ENCODE measurements at places on chromosomes 3 and 15.

GRCh38 chr3:102521246-102521645, 86.4 kb downstream of the ZPLD1 start:
- DNase-seq: no peak

DNA sequence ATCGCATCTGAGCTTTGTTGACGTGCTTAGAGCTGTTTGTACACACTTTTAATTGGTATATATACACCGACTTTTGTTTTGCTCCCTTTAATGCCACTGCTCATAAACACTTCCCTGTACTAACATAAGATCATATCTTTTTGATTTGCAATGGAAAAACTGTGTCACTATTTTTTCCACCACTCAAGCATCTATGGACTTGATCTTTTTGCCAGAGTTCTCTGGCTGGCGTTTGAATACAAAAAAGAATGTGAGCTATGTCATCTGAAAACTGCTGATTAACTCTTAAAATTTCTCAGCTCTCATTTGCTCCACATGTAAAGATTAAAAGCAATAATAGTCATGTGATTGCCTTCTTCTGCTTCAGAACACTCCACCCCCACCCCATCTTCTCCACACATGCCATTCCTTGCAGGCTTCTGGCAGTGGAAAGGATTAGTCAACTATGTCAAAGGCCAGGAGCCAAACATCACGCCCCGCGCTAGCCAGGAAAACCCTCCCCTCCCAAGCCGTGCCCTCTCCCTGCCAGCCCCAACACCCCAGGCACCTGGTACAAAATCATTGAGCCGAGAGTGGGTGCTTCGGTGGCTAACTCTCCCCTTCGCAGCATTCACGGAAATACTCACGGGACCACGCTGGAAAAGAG, 123.4 kb upstream of the MEF2A start:
- DNase-seq: peak; percentile 72

DNA sequence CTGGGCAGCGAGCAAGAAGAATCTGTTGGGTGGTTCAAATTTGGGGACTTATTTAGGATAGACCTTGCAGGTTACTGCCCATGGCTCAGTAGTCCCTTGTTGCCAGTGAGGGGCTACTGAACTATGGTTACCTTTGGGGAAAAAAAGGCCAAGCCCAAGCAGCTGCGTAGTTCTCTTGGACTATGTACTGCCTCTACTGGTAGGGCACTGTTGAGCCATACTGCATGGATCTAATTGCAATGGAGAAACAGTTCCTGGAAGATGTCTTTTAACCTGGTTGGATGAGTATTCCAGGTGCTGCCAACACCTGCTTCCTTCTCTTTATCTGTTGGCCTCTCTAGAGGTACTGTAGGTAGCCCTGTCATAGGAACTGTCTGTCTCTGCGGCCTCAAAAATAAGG, 671.9 kb upstream of the CBLB start:
- DNase-seq: no peak

DNA sequence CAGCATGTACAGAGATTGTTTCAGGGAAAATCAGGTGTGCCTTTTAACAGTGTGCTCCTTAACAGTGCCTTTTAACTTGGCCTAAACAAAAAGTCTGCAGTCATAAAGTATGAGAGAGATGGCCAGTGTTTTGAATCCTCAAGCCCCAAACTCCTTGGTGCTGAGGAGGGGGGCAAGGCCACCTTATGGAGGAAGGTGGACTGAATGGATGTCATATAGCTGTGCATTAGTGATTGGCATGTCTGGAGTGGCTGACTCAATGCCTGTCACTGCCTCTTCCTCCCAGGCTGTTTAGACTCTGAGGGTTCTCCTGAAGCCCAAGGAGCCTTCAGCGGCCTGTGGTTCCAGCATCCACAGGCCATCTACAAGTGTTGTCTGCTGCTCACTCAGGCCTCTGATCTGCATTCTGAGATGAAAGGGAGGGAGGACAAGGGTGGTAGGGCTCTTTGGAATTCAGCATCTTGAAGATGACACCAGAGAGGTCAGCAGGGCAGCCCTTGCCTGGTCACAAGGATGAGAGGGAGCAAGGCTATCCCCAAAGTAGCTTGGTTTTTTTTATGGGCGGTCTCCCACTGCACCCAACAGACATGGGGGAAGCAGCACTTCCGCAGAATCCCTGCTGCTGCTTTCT, 1.5 kb downstream of the FOXL2NB start:
- DNase-seq: no peak

DNA sequence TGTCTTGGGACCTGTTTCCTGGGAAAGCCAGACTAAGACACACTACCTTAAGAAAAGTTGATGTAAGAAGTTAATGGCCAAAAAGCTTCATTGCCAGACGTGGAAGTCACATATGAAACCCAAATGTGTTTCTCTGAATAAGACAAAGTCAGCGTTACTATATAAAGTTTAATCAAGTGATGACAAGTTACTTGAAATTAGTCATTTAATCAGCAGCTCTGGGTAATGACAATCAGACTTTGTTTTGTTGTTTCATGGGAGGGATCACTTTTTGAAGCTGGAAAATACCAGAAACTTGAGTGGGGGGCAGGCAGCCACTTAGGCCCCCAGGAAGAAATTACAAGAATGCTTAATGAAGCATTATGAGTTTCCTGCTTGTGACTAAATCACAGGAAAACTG, 218.6 kb downstream of the PTPRG start:
- no peak for DNase-seq

- no peak for DNase-seq
Observed at GRCh38 chr3:46695962-46696894, 2.7 kb upstream of the ALS2CL start.

- no peak for DNase-seq
Observed at GRCh38 chr3:144128108-144128892, 156.7 kb downstream of the DIPK2A start.

- DNase-seq: no peak
Observed at GRCh38 chr3:58157700-58158099, 53.1 kb downstream of the DNASE1L3 start.

DNA sequence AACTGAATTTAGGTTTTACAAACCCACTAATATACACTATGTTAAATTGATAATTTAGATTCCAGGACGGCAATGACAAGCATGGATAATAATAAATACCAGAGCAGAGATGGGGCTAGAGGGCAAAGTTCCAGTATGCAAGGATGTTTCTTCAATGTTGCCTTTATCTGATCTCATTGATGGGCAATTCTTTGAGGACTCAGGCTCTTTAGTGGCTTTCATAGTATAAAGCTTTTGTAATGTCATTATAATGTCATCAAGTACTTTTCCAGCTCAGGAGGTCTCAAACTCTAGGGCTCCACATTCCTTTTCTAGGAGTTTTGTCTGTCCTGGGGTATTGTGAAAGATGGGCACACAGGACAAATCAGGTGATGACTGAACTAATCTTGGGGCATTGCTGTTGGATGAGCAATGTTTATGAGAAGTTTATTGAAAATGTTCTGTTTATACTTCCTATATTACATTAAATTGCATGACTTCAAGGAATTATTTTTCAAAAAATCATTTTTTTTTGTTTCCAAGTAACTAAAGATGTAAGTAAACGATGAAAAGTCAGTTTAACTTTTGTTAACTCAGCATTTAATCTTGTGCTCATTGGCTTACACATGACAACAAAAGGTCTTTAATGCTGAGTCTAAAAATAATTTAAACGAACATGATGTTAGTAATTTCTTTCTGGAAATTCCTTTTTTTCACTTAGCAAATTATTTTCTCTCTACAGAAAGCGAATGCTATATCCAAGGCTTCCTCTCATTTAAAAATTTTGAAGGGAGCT, 116.4 kb downstream of the OXSM start:
- no peak for DNase-seq

DNA sequence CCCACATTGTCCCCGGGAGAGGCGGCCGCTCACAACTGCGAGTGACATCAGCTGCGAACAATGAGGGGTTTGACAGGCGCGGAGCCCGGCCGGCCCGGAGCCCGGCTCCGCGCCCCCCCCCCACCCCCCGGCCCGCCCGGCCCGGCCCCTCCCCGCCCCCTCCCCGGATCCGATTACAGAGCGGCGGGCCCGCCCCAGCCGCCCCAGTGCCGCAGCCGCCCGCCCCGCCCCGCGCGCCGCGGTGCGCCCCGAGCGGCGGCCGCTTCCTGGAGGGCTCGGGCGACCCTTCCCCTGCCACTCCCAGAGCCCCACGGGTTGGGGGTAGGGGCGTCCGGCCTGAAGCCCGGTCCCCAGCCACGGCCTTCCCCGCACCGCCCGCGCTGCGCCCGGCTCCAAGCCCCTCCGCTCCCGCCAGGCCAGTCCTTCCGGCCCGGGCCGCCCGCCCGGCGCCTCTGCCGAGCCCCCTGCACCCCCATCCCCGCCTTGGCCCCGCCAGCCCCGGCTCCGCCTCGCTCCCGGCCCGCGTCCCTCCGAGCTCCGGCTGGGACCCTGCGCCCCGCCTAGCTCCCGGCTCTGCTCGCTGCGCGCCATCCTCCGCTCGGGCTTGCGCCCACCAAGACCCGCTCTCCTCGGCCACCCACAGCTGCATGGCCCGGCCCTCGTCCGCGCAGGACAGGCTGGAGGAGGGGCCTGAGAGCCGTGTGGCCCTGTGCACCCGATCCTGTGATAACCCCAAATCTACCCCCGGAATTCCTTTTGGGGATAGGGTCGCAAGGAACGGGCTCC, at the start of gene PCBP4:
TSS of gene PCBP4 (minus strand) at position 71 of the 786 bp plus-strand sequence. CDS start 6,214 bp downstream, outside the sequence.
- DNase-seq: no peak

- no peak for DNase-seq
Observed at GRCh38 chr3:56711344-56711743, 28.3 kb upstream of the TASOR start.

GRCh38 chr3:120903221-120903620, 4.8 kb upstream of the STXBP5L start:
- DNase-seq: no peak

DNA sequence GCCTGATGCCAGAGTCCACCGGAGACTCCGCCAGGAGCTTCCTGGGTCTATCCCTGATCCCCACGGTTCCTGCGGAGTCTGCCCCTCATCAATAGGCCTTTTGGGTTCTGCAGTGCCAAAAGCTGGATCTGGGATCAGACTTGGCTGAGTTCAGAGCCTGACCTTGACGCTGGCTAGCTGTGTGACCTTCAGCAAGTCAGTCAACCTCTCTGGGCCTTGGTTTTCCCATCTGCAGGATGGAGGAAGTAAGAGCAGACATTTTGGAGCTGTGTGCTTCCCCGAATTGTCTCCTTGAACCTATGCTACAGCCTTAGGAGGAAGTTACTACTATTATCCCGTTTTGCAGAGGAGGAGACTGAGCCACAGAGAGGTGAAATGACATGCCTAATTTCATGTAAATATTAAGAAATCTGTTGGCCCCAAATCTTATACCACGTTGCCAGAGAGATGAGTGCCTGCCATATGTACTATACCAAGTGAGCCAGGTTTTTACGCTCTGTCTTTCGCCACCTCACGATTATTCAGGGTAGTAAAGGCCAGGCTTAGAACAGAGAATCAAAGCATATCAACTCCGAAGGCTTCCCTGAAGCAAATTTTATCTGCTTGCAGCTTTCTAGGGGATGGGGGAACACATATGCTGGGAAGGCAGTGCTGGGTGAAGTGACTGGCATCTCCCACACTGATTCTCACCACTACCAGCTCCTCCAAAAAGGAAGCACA, 112.5 kb downstream of the SRGAP3 start:
- no peak for DNase-seq

GRCh38 chr15:85614059-85614458, 180.7 kb downstream of the KLHL25 start:
- no peak for DNase-seq

- no peak for DNase-seq
Observed at GRCh38 chr15:77717333-77717990, 84.8 kb upstream of the LINGO1 start.

GRCh38 chr15:59605994-59606393, 5.6 kb upstream of the GCNT3 start:
- no peak for DNase-seq

DNA sequence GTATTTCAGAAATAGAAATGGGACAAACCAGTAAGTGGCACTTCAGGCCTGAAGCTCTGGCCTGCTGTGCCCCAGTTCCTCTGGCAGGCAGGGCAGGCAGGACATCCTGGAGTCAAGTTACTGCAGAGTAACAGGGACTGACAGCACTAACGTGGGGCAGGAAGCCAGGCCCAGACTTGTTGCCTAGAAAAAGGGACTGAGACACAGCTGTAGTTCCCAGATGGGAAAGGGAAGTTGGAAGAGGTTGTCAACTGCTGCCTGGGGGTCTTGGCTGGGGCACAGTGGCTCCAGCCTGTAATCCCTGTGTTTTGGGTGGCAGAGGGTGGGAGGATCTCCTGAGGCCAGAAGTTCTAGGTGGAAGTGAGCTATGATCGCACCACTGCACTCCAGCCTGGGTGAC, 171.9 kb downstream of the FMN1 start:
- DNase-seq: peak; percentile 45

- no peak for DNase-seq
Observed at GRCh38 chr3:152756807-152757206, 78.1 kb upstream of the P2RY1 start.

- no peak for DNase-seq
Observed at GRCh38 chr3:65706776-65707568, 331.7 kb downstream of the MAGI1 start.

- DNase-seq: no peak
Observed at GRCh38 chr3:32454731-32455608, 47.7 kb downstream of the CMTM6 start.

Data from skeletal muscle cell (primary cell).